ENCODE measurements at places on chromosomes 3 and 15.

DNA sequence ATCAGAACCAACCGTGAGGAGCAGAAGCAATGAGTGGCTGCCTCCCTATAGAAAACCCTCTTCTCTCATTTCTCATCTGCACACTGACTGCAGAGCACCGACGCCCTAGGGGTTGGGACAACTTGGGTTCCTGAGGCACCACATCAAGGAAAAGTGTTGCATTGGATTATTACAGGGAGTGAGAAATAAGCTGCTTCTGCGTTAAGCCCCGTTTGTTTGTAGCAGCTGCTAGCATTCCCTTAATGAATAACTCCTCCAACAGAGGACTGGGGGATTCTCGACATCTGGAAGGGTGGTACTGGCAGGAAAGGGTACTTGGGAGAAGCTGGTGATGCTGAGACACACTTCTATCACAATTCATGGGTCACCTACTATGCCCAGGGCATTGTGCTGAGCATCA is 25.3 kb upstream of the AGBL1 start:
- no peak for DNase-seq

DNA sequence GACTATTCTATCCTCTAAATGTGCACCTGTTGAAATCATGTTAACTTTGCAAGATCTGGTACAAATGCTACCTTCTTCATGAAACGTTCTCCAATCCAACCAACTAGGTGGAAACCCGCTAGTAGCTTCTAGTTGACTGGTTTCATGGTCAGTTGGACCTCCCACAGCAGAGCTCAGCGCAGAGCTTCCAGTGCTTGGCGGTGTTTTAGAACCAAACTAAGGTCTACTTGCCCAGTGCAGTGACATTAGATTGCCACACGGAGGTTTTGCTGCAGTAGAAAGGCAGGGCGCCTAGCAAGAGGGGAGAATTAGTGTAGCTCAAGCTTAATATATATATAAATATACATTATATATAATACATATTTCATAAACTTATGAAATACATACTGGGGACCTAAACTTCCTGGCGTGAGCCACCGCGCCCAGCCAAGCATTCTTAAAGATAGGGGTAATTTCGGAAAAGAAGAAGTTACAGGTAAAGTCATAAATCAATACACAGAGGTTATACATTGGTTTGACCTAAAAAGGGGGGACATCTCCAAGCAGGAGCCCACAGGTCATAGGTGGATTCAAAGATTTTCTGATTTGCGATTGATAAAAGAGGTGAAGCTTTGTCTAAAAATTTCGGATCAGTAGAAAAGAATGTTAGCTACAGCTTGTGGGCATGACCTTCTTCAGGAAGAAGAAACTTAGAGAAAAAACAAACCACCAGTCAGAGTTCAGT is 2.1 kb upstream of the OXSR1 start:
- no peak for DNase-seq

- no peak for DNase-seq
Observed at GRCh38 chr3:162367429-162368260, 871.0 kb downstream of the OTOL1 start.

DNA sequence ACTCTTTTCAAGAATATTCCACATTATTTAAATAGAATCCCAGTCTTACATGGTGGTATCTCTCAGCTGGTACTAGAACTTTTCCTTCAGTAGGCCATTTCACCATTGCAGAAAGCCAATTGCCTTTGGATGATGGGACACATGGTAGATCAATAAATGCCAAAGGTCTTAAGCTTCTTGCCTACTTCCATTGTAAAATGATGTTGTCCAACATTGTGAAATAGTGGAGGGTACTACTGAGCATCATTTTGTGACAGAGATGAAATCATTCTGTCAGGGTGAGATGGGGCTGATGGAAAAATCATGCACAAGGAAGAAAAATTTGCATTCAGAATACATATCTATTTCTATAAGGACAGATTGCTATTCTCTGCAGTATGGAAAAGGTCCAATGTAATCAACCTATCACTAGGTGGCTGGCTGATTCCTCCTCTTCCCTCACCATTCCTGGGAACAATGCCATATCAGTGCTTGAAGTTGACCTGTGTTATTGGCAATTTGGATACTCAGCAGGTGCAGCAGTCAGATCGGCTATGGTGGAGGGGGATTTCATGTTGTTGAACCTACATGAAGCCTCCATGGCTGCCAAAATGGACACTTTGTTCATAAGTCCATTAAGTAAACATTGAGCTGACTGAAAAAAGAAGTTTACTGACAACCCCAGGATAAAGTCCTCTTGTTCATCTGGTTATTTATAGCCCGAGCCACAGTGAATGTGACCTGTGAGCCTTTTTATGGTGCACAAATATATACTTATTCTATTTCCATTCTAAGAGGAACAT is 596.9 kb upstream of the ARPP21 start:
- no peak for DNase-seq

GRCh38 chr3:196931157-196931556 is 11.2 kb downstream of the NCBP2 start:
- DNase-seq = no peak

- DNase-seq = no peak
Observed at GRCh38 chr3:61903931-61904657, 342.7 kb downstream of the PTPRG start.
